ENCODE measurements at places on chromosomes 4 and X.

- no peak for DNase-seq
- H3K4me1 ChIP-seq = no peaks in the 10 kb centered on the region
- no peaks in the 10 kb centered on the region for H3K36me3 ChIP-seq
- no peak overlapping the region for H3K27ac ChIP-seq
These were observed 48.8 kb downstream of the SPOCK3 start for GRCh38 chr4:167185465-167185864.

- no peak overlapping the region for H3K27ac ChIP-seq
- no peaks in the 10 kb centered on the region for H3K4me1 ChIP-seq
- no peaks in the 10 kb centered on the region for H3K36me3 ChIP-seq
- H3K27me3 ChIP-seq = no peaks in the 10 kb centered on the region
- DNase-seq = no peak
- H3K4me3 ChIP-seq = no peak overlapping the region
These were observed 695.6 kb upstream of the FAM241A start for GRCh38 chr4:111449657-111450056.

- no peaks in the 10 kb centered on the region for H3K36me3 ChIP-seq
- no peak within 1 kb of the TSS for H3K4me3 ChIP-seq
These were observed at the start of gene SPATA18 for GRCh38 chr4:52051213-52051614. SPATA18 (plus strand) TSS chr4:52051304; CDS start chr4:52051705, 401 bp downstream.

GRCh38 chr4:32864713-32865351 lies 2144.7 kb downstream of the PCDH7 start:
- DNase-seq = no peak
- H3K27ac ChIP-seq = no peak overlapping the region
- no peaks in the 10 kb centered on the region for H3K27me3 ChIP-seq
- H3K36me3 ChIP-seq = no peaks in the 10 kb centered on the region
- no peak overlapping the region for H3K4me3 ChIP-seq

GRCh38 chr4:16496501-16496900 lies 270.2 kb upstream of the TAPT1 start:
- H3K36me3 ChIP-seq = no peaks in the 10 kb centered on the region
- no peak overlapping the region for H3K4me3 ChIP-seq
- no peak for DNase-seq
- H3K27me3 ChIP-seq = no peaks in the 10 kb centered on the region
- H3K4me1 ChIP-seq = no peaks in the 10 kb centered on the region

- H3K36me3 ChIP-seq = no peaks in the 10 kb centered on the region
- H3K27ac ChIP-seq = no peak overlapping the region
- no peak for DNase-seq
These were observed 103.7 kb downstream of the JADE1 start for GRCh38 chr4:128913228-128913627.

GRCh38 chr4:122091397-122091796 lies 60.7 kb upstream of the BLTP1 start:
- no peak for DNase-seq
- no peaks in the 10 kb centered on the region for H3K36me3 ChIP-seq
- no peak overlapping the region for H3K4me3 ChIP-seq
- no peaks in the 10 kb centered on the region for H3K4me1 ChIP-seq
- no peaks in the 10 kb centered on the region for H3K27me3 ChIP-seq

DNA sequence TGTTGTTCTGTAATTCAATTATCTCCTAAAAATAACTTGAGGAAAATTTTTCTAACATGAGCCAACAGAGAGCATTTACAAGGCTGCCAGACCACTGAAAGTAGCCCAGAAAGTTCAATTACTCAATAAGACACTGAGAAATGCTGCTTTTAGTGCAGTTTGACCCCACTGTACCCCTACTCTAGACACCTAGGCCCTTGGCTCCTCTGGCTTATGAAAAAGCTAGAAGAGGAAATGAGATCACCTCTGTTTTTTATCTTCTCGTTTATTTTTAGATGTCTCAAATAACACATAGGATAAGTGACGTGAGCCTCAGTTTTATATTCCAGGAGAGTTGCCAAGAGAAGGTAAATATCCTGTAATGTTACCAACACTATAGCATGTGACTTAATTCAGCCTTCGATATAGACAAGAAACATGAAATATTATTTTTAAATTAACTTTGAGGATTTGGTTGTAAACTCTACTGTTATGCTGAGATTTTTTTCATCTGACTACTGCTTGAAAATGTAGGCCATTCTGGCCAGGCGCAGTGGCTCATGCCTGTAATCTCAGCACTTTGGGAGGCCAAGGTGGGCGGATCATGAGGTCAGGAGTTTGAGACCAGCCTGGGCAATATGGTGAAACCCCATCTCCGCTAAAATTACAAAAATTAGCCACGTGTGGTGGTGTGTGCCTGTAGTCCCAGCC lies 24.4 kb downstream of the TNIP3 start:
- peaks cover 29% of the 10 kb centered on the region for H3K4me1 ChIP-seq
- H3K36me3 ChIP-seq = no peaks in the 10 kb centered on the region
- H3K27me3 ChIP-seq = no peaks in the 10 kb centered on the region
- DNase-seq = peak; percentile 75

DNA sequence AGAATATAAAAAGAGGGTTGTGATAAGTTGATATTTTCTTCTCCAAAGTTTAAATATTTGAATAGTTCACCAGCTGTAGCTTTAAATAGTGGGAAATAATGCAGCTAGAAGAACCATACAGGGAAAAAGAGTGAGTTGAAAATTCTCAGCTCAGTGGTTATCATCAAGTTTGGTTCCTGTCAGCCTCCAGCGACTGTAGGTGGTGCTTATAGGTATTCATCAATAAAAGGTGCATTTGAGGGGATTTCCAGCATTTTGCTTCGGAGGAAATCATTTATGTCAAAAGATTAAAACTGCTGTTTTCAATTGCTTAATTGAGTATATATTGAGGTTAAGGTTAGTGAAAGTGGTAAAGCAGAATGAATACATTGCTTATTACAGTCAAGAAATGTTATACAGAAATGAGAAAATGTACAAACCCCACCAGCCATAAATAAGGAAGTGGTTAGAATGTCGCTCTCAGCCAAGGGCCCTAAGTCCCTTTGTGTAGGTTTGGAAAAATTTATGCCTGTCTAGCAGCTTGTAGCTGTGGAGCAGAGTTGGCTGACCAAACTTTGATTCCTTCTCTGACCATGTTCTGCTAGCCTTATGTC lies 532.9 kb upstream of the FTHL17 start:
- no peaks in the 10 kb centered on the region for H3K27me3 ChIP-seq
- no peak for DNase-seq
- no peaks in the 10 kb centered on the region for H3K36me3 ChIP-seq

DNA sequence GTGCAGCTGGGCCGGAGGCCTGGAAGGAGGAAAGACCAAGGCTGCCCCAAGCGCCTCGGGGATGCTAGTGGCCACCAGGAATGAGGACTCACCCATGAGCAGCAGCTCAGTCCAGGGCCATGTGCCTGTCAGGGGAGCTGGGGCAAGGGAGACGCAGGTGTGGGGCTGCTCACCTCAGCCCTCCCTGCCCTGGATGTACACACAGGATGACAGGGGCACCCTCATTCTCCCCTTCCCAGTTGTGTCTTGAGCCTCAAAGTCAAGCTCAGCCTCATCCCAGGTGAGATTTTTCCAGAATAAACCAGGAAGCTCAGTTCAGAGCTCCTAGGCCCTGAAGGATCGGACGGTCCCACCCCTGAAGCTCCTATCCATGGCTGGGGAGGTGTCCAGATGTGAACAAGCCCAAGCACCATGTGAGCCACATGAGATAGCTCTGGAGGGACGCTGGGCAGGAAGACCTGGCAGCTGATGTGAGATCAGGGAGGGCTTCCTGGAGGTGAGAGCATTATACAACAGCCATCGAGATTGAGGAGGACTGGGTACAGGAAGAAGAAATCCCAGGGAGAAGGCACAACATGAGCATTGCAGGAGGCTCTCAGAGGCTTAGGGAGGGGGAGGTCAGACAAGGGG lies 23.0 kb downstream of the HTRA3 start:
- no peak overlapping the region for H3K4me3 ChIP-seq
- no peaks in the 10 kb centered on the region for H3K27me3 ChIP-seq
- no peaks in the 10 kb centered on the region for H3K36me3 ChIP-seq
- H3K27ac ChIP-seq = no peak overlapping the region
- DNase-seq = no peak
- H3K4me1 ChIP-seq = no peaks in the 10 kb centered on the region

GRCh38 chrX:12567857-12568256 lies 223.4 kb upstream of the PRPS2 start:
- no peak for DNase-seq
- no peak overlapping the region for H3K27ac ChIP-seq
- H3K4me1 ChIP-seq = no peaks in the 10 kb centered on the region
- no peak overlapping the region for H3K4me3 ChIP-seq

GRCh38 chr4:123106747-123107146 lies 184.3 kb upstream of the NUDT6 start:
- no peak overlapping the region for H3K27ac ChIP-seq
- H3K27me3 ChIP-seq = no peaks in the 10 kb centered on the region
- no peaks in the 10 kb centered on the region for H3K36me3 ChIP-seq

- no peaks in the 10 kb centered on the region for H3K27me3 ChIP-seq
- no peak for DNase-seq
- H3K4me1 ChIP-seq = no peaks in the 10 kb centered on the region
- H3K4me3 ChIP-seq = no peak overlapping the region
- H3K27ac ChIP-seq = no peak overlapping the region
- no peaks in the 10 kb centered on the region for H3K36me3 ChIP-seq
These were observed 57.1 kb upstream of the EFHC2 start for GRCh38 chrX:44400588-44400987.

- no peak for DNase-seq
- H3K4me3 ChIP-seq = no peak overlapping the region
- no peak overlapping the region for H3K27ac ChIP-seq
- no peaks in the 10 kb centered on the region for H3K4me1 ChIP-seq
These were observed 37.1 kb downstream of the RGS12 start for GRCh38 chr4:3329887-3330286.

GRCh38 chr4:47531241-47531953 lies 46.3 kb downstream of the ATP10D start:
- peaks cover 25% of the 10 kb centered on the region for H3K4me1 ChIP-seq
- H3K36me3 ChIP-seq = no peaks in the 10 kb centered on the region
- H3K27me3 ChIP-seq = no peaks in the 10 kb centered on the region
- H3K27ac ChIP-seq = no peak overlapping the region
- peak; percentile 7 for DNase-seq

- H3K27ac ChIP-seq = no peak overlapping the region
- H3K36me3 ChIP-seq = peaks cover 5% of the 10 kb centered on the region
- H3K4me1 ChIP-seq = peaks cover 7% of the 10 kb centered on the region
- no peak for DNase-seq
These were observed 52.0 kb downstream of the TBC1D14 start for GRCh38 chr4:6961496-6962210.

- H3K27ac ChIP-seq = no peak overlapping the region
- no peak overlapping the region for H3K4me3 ChIP-seq
- no peaks in the 10 kb centered on the region for H3K27me3 ChIP-seq
- H3K36me3 ChIP-seq = no peaks in the 10 kb centered on the region
- no peak for DNase-seq
- peaks cover 6% of the 10 kb centered on the region for H3K4me1 ChIP-seq
These were observed 35.7 kb downstream of the ADH5 start for GRCh38 chr4:99052902-99053301.

GRCh38 chrX:153333266-153333665 lies 687 bp upstream of the ZNF275 start:
- no peak overlapping the region for H3K4me3 ChIP-seq
- H3K27me3 ChIP-seq = no peaks in the 10 kb centered on the region
- no peaks in the 10 kb centered on the region for H3K36me3 ChIP-seq
- H3K27ac ChIP-seq = peak overlapping the region; percentile 51
- DNase-seq = no peak

DNA sequence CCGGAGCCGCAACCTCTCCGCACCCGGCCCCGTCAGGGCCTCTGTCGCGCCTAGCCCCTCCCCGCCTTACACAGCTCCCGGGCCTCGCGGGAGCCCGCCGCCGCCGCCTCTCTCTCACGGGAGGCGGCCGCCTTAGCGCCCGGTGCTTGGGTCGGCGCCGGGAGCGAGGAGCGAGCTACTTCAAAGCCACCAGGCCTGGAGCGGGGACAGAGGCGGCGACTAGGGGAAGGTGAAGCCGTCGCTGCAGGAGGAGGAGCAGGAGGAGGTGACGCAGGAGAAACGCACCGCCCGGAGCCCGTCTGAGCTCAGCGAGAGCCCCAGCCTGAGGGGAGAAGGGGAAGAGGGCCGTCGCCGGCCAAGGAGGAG lies 250 bp downstream of the USP9X start:
- H3K27me3 ChIP-seq = no peaks in the 10 kb centered on the region
- no peaks in the 10 kb centered on the region for H3K36me3 ChIP-seq
- H3K27ac ChIP-seq = peak overlapping the region; percentile 99
- H3K4me1 ChIP-seq = peaks cover 12% of the 10 kb centered on the region
- peak; percentile 65 for DNase-seq

DNA sequence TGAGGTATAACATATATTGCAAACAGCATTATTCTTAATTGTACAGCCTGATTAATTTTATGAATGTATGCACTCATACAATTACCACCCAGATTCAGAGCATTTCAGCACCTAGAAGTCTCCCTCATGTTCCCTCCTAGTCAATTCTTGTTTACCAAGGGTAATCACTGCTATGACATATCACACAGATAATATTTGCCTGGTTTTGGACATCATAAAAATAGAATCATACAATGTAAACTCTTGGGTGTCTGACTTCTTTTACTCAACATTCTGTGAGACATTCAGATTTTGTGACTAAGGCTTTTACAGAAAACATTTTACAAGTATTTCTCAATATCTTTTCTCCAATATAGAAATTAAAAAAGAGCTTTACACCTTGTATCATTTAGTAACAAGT lies 66.9 kb downstream of the PTPN13 start:
- H3K36me3 ChIP-seq = no peaks in the 10 kb centered on the region
- H3K27me3 ChIP-seq = no peaks in the 10 kb centered on the region
- H3K4me1 ChIP-seq = no peaks in the 10 kb centered on the region
- no peak for DNase-seq
- no peak overlapping the region for H3K4me3 ChIP-seq

DNA sequence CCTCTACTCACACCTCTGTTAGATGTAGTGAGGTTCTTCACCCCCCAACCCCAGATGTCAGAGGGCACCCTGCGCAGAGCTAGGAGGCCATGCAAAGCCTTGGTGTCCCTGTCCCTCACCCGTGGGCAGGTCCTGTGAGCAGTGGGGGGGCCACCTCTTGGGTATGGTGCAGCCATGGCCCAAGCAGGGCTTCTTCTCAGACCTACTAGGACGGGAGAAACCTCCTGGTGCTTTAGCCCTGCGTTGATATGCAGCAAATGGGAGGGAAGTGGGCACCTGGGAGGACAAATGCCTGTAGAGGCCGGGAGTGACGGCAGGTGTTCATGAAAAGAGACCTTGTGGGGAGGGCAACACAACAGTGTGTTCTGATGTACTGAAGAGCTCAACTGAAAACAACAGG lies 38.5 kb upstream of the MSANTD1 start:
- peaks cover 23% of the 10 kb centered on the region for H3K36me3 ChIP-seq
- no peak overlapping the region for H3K4me3 ChIP-seq
- no peaks in the 10 kb centered on the region for H3K27me3 ChIP-seq
- no peak overlapping the region for H3K27ac ChIP-seq
- no peak for DNase-seq
- no peaks in the 10 kb centered on the region for H3K4me1 ChIP-seq

Data from naive thymus-derived CD4-positive, alpha-beta T cell (primary cell).